ENCODE measurements at places on chromosomes 11 and 22.

DNA sequence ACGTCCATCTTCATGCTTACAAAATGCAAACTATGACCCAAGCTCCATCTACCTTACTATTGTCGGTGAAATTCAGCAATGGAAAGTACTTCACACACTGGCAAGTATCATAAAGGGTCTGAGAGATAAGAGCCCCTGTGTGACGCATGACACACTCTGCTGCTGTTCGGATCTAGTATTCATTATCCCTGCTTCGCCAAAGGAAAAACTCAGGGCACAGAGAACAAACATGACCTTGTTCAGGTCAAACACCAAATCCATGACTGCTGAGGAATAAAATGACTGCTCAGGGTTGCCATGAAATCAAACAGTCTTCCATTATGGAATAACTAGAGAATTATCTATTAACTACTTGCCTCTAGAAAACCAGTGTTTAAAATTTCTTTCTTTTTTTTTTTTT is 73.0 kb downstream of the MICAL3 start:
- no peak for DNase-seq

DNA sequence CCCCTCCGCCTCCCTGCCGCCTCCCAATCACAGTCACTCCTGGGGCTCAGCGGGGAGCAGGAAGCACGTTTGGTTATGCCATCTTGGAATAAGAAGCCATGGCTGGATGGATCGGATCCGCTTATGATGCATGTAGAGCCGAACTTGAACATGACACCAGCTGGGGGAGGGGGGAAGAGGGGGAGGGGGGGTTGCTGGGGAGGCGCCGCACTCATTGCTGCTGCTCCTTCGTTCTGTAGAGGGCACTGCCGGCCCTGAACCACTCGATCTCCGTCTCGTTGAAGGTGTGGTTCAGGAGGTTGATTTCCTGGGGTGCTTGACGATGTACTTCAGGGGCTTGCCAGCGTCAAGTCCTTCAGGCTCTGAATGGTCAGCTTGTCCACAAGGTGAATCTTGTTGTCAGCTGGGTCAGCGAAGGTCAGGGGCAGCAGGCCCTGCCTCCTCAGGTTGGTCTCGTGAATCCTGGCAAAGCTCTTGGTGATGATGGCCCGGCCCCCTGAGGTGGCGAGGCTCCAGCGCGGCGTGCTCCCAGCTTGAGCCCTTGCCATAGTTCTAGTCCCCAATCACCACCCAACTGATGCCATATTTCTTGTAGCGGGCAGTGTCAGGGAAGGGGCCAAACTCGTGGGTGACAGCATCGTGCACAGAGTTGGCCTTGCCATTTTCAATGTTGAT is 476.9 kb upstream of the ISX start:
- no peak for DNase-seq

DNA sequence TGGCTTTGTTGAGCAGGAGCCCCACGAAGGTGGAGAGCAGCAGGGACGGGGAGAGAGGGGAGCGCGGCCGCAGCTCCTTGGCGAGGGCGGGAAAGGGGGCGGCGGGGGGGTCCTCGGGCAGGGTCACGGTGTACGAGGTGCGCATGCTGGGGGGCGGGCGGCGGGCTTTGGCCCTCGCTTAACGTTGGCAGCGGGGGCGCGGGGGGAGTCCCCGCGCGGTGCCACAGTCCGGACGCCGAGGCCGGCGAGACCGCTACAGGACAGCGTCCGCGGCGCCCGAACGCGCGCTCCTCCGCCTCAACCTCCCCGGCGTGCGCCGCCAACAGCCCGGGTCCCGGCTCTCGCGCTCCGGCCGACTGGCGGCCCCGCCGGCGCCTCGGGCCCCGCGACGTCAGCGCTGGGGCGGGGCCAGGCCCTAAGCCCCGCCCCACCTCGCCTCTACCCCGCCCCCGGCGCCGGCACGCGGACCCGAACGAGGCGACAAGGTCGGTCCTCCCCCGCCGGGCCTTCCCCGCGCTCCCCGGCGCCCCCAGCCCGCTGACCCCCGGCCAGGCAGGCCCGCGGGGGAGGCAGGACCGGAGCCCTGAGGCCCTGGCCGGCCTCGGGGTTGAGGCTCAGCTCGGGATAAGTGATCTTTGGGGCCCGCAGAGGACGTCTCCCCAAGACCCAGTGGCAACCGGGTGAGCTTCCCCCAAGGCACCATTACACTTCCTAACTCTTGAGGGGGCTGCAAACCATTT is 17.5 kb downstream of the USP2 start:
- no peak for DNase-seq

DNA sequence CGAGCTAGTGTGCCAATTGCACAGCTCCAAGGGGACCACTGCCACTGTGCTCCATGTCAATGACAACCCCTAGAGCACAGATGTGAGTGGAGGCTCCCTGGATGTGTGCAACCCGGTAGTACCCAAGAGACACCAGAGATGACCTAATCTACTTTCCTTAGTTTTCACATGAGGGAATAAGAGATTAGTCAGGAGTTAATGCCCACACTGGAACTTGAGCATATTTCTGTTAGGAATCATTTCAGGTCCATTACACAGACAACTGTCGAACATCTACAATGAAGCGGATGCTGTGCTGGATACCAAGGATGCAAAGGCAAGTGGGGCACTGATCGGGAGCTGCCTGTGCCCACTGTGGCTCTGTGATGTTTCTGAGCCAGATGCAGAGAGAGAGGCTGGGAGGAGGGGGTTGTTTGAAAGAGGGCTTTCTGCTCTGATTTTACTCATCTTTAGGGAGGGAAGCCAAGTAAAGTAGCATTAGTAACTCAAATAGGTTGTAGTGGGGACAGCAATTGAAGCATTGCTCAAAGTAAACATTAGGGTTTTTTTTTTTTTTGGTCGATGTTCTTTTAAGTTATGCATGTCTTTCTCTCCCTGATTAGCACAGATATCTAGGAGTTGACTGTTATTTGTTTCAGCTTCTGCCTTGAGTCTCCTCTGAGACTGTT is 82.5 kb upstream of the SORL1-AS1 start:
- DNase-seq, result no peak

GRCh38 chr22:20024225-20024624 is 3.3 kb downstream of the TANGO2 start:
- no peak for DNase-seq

DNA sequence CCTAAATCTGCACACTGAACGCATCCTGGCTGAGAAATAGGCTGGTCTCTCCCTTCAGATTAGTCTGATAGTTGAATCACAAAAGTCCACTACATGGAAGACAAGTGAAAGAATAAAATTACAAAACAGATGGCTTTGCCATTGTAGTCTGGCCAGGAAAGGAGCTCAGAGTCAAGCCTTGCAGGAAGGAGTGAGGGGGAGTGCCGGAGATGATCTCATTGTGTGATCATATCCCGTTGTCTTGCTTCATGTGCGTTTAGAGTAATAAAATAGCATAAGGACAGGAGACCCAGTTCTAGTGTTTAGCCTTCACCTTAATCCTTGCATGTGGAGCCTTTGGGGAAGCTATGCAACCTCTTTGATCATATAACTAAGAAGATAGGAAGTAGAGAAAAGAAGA is 666.7 kb upstream of the RAG2 start:
- DNase-seq, result no peak

- DNase-seq, result no peak
These were observed 845 bp downstream of the MPPED2 start for GRCh38 chr11:30585125-30585891.

DNA sequence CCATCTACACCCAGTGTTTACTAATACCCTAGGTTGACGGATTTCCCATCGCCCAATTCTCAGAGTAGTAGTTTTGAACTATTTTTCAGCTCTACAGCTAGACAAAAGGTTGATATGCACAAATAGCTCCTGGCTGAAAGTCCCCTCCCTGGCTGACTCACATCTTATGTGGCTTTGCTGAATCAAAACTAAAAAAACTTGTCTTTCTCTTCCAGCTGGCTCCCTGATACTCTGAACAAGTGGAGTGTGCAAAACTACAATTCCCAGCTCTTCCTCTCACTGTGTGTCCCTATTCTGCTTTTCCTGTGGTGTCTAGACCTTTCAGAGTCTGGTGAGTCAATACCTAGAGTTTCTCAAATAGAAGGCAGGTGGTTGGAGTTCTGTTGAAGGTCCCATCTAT is 12.7 kb upstream of the LARGE1 start:
- no peak for DNase-seq

DNA sequence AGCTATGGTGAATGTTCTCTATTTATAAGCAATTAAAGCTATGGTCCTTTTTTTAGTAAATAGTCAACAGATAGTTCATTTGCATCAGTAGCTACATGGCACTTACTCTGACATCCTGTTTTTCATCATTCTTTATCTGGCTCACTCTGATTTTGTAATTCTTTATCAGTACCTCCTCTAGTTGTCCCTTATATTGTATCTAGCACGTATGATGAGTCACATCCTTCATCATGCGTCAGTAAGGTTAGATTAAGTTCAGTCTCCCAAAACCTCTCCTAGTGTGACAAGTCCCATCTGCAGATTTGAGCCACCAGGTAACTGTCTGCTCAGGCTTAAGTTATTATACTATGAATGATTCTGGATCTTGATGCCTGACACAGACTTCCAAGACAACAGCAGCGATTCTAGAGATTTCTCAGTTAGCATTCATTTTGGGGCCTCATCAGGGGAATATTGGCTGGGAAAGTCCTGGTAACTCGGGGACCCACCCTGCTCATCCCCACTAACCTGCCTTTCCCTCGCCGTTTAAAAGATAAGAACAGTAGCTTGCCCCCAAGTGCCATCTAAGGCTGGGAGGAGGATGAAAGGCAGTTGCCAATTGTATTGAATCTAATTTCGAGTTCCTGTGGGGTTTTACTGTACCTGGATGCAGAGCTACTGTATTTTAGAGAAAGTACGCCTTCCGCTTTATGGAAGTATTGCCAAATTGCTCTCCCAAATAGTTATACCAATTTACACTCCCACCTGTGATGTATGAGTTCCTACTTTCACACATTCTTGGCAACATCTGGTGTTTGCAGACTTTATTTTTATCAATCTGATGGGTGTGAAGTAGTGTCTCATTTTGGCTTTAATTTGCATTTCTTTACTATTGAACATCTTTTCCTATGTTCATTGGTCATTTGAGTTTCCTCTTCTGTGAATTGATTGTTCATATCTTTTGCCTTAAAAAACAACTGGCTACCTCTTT is 55.9 kb downstream of the ZC3H12C start:
- no peak for DNase-seq

GRCh38 chr22:44671742-44672141 is 30.3 kb upstream of the PRR5 start:
- DNase-seq, result no peak

DNA sequence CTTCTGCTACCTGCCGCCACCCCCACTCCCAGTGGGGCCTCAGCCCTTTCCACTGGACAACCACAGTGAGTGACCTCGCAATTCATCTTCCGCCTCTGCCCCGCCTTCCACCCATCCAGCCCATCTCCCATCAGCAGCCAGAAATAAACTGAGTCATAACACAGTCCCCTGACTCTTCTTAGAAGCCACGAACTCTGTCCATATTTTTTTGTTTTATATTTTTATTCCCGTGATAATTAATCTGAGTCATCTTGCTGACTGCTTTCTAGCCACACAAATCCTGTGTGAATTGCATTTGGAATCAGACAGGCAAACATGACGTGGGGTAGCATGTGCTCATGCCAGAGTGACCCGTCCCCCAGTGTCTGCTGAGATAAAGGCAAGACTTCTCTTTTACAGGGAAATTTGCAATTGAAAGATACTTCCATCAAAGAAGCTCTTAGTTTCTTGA is 7.0 kb downstream of the FADD start:
- no peak for DNase-seq

DNA sequence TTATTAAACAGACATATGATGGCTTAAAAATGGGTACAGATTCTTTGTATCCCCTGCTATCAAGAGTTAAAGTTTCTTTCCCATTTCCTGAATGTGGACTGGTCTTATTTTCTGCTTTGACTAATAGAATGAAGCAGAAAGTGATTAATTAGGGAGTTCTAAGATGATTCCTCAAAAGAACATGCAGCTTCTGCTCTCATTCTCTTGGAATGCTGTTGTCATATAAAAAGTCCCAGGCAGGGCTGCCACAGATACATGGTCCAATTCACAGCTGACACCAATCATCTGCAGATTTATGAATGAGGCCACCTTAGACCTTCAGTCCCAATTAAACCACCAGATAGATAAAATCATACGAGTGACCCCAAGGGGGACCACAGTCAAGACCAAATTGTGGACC is 844.5 kb upstream of the RAG2 start:
- no peak for DNase-seq

- no peak for DNase-seq
These were observed 437.8 kb upstream of the CCDC90B start for GRCh38 chr11:83723999-83724398.

DNA sequence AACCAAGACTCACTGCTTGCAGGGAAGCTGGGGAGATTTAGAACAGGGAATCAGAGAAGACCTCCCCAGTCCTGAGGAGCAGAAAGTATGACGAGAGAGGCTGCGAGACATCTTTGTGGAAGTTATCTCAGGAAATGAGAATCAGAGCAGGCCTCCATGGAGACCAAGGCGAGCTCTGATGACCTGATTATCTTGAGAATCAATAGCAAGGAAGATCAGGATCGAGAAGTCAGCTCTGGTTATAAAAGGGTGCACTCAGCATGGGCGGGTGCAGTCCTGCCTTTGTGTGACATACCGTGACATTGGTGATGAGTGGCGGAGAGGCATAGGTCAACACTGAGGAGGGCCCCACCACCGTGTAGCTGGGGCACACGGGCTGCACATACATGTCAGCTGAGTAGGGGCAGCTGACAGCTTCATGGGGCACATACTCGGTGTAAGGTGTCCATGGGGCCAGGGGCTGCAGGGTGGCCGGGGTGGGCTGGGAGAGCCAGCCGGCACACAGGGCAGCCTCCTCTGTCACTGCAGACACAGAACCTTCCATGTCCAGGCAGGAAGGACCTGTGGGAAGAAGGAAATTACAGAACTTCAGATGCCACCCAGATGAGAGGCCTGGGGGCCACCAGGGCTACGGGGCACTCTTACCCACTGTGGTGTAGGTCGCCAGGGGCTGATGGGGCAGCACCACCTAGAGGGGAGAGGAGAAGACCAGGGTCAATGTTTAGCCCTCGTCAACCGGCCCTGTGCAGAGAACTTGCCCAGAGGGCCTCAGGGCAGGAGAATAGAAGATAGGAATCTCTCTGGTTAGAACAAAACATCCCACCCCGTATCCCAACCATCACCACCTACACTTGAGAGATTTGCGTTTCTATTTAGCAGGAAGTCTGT is 21.7 kb downstream of the POU2AF1 start:
- DNase-seq, result no peak

DNA sequence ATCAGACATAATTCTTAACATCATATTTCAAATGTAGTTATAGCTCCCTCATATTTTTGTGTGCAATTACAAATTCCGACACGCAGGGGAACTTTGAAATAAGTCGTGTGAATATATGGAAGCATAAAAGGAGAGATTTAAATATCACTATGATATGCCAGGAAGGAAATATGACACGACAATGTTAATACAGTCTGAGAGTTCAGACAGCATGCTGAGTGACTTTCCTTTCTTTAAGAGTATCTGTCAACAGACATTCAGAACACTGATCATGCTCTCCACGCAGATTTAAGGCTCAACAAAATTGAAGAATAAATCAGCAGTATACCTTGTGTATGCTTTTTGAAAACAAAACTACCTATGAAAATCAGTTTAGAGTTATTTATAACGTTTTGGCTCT is 232.6 kb upstream of the CARD18 start:
- no peak for DNase-seq

GRCh38 chr11:124751391-124751740 is 689 bp downstream of the VSIG2 start:
- no peak for DNase-seq

Measured in bone marrow (tissue), 2 donors.